ENCODE measurements at places on chromosomes 5 and 9.

- peak; percentile 94 for DNase-seq
Measured at GRCh38 chr9:22237497-22238363, 208.9 kb upstream of the DMRTA1 start.

DNA sequence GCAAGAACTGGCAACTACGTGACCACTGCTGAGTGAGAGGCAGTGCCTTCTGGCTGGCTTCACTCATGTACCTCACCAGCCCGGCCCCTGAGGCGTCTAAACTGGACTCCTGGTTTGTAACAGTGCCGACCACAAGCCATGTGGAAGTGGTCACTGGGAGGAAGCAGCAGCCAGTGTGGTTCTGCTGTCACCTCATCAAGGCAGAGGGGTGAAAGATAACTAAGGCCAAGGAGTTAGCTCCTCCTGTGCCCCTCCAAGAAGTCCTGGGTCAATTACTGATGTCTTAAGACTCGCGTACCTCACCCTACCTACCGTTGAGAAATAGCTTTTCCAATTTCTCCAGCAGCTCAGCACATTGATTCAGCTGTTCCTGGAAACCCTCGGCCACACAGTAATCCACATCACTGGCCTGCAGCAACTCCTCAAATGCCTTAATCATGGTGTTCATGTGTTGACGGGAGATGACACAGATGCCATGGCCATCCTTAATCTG lies 142.9 kb downstream of the CDK5RAP2 start:
- no peak for DNase-seq

- DNase-seq, result no peak
Measured at GRCh38 chr5:60779466-60779865, 64.6 kb downstream of the ELOVL7 start.

DNA sequence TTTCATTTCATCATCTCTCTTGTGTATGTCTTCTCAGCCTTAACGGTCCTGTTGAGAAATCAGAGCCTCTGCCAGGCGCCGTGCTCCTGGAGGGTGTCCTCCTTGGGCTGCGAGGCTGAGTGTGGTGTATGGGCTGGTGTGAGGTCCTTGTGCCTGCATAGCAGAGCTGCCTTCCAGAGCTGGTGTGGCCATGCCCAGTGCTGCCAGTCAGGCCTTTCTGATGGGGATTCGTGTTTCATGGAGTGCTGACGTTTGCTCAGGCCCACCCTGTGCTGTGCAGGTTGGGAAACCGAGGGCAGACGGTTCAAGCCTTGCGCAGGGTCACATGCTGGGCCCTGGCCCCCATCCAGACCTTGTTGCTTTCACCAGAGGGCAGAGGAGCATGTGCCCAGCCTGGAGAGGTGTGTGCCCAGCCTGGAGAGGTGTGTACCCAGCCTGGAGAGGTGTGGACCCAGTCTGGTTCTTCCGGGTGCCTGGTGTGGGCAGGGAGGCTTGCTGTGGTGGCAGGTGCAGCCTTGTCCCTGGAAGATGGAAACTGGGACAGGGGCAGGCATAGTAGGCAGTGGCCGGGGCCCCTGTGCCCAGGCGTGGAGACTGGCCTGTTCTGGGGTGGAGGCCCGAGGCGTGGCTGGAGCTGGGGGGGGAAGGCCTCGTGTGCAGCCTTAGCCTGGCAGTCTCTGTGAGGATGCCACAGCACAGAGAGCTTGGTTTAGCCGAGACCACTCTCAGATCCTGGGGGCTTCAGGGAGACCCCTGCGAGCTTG lies 84.0 kb downstream of the RXRA start:
- no peak for DNase-seq

- DNase-seq, result no peak
Measured at GRCh38 chr9:131594906-131595665, 49.8 kb downstream of the PRRT1B start.

- DNase-seq, result no peak
Measured at GRCh38 chr5:154732212-154732611, 23.0 kb upstream of the LARP1 start.

DNA sequence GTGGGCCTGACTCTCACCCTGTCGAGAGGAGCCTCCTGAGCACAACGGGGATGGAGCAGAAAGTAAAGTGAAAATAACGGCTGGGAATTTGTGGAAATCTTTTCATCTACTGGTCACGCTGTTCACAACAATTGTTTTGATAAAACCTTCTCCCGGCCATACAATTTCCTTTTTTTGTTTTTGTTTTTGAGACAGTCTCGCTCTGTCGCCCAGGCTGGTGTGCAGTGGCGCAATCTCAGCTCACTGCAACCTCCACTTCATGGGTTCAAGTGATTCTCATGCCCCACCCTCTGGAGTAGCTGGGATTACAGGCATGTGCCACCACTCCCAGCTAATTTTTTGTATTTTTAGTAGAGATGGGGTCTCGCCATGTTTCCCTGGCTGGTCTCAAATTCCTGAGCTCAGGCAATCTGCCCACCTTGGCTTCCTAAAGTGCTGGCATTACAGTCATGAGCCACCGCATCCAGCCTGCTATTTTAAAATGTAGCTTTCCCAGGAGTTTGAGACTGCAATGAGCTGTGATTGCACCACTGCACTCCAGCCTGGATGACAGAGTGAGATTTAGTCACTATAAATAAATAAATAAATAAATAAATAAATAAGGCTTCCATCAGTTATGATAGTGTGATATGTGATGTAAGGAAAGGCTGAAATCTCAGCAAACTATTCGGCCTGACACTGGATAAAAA lies 73.5 kb upstream of the PTGER4 start:
- no peak for DNase-seq

GRCh38 chr5:57383093-57383861 lies 99.3 kb downstream of the ACTBL2 start:
- peak; percentile 73 for DNase-seq

GRCh38 chr5:145658435-145658834 lies 176.7 kb downstream of the PRELID2 start:
- no peak for DNase-seq

- DNase-seq, result no peak
Measured at GRCh38 chr5:104327801-104328200, 765.2 kb upstream of the NUDT12 start.

DNA sequence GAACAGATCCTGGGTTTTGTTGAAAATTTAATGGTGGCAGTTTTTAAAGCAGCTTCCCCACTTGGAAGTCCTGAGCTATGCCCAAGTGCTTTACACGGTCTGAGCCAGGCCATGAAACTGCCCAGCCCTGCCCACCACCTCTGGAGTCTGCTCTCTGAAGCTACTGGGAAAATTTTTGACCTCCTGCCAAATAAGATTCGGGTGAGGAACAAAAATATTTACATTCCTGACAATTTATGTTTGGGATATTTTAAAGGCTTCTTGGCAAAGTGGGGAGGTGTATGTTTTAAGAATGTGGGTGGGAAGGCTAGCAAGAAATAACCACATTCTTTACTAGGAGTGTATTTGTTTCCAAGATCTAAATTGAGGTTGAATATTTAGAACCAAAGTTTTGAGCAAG lies 50.0 kb downstream of the HACD4 start:
- DNase-seq, result peak; percentile 67

DNA sequence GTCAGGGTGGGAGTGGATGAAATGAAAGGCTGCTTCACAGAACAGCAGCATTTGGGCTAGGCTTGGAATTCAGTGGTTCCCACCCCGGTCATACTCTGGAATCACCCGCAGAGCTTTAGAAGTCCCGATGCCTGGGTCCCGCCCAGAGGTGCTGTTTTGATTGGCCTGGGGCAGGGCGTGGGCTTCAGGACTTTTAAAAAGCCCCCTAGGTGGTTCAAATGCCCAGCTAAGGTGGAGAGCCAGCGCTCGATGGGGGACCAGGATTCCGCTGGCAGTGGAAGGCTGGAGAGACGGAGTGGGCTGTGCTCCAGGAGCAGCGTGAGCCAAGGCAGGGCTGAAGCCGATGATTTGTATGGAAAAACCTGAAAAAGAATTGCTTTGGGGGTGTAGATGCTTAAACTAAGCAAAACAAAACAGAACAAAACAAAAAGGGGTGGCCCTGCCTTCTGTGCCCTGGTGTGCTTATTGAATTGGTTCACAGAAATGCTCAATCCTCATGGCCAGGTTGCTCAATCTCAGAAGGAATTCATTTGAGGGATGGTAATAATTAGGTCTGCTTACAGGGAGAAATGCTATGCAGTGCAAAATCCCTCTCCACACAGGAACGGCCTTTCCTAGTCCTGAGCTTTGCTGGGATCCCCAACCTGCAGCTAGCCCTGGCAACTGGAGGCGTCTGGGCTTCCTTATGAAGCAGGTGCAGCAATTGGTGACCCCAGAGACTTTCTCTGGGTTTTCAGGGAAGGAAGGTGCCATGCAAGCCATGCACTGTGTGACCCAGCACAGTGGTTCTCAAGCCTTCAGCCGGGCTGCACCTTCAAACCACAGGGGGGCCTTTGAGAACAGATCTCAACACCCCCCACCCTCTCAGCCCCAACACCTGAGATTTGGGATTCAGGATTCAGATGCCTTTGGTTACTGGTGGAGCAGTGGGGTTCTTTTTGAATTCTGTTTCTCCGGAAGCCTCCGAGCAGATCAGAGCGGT lies 174.0 kb upstream of the ZNF618 start:
- no peak for DNase-seq

- no peak for DNase-seq
Measured at GRCh38 chr5:1498623-1499416, 24.9 kb downstream of the LPCAT1 start.

DNA sequence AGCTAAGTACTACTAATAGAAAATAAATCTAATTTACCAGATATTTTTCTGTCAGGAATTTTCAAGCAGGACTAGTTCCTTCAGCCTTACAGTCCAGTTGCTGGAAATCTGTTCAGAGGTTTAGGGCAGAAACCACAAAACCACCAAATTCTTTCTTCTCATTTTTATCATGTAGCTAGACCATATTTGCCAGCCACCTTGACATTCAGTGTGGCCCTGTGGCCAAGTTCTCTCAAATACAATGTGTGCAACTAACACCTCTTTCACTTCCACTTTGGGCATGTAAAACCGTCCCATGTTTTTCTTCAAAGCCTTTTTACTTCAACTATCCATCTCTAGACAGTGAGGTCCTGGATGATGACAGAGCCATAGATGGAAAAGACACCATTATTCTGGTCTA lies 1133.2 kb upstream of the CDH18 start:
- peak; percentile 5 for DNase-seq

GRCh38 chr5:117943541-117943940 lies 1044.8 kb downstream of the DTWD2 start:
- DNase-seq, result no peak

DNA sequence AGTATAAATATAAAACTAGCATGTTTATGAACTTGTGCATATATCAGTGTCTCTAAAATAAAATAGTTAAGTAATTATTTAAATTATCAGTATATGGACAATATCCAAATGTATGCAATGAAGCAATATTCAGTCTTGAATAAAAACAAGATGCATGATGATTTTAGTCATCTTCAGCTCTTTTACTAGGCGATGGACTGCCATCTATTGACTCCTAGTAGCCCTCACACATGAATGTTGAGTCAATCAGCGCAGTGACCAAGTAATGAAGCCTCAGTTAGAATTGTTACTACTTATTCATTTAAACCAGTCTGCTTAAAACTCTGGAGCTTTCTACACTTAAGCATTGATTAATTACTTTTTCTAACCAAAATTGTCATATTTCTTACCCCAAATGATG lies 92.9 kb upstream of the GRHPR start:
- DNase-seq, result no peak

GRCh38 chr5:1745796-1746370 lies 53.8 kb downstream of the MRPL36 start:
- DNase-seq, result no peak

GRCh38 chr5:32506799-32507198 lies 62.3 kb upstream of the ZFR start:
- no peak for DNase-seq

DNA sequence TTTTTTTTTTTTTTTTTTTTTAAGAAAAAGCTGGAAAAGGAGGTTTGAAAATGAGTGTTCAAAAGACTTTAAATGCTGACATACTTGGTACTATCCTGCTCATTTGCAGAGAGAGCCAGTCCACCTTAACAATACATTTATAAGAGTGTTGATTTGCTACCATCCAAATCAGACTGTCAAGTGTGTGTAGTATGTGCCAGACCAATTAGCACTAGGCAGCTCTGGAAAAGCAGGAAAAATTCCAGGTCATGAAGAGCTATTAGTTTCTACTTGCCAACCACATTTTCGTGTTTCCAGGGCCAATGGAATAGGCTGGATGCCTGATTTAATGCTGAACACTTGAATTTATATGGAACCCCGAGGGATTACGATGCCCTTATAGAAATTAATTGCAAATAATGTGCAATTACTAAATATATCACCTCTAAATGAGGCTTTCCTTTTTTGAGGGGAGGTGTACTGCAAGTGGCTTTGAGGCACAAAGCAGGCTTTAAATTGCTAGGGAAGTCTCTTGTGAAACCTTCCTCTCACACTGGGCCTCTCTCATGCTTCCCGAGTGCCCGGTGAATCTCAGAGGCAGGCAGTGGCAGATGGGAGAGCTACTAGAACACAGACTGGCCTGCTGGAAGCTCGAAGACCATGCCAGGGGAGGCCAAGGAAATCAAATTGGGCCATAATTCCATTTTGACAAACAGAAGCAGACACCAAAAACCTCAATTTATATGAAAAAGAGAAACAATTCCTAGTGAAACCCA lies 178.7 kb downstream of the PPP2R2B start:
- DNase-seq, result no peak

DNA sequence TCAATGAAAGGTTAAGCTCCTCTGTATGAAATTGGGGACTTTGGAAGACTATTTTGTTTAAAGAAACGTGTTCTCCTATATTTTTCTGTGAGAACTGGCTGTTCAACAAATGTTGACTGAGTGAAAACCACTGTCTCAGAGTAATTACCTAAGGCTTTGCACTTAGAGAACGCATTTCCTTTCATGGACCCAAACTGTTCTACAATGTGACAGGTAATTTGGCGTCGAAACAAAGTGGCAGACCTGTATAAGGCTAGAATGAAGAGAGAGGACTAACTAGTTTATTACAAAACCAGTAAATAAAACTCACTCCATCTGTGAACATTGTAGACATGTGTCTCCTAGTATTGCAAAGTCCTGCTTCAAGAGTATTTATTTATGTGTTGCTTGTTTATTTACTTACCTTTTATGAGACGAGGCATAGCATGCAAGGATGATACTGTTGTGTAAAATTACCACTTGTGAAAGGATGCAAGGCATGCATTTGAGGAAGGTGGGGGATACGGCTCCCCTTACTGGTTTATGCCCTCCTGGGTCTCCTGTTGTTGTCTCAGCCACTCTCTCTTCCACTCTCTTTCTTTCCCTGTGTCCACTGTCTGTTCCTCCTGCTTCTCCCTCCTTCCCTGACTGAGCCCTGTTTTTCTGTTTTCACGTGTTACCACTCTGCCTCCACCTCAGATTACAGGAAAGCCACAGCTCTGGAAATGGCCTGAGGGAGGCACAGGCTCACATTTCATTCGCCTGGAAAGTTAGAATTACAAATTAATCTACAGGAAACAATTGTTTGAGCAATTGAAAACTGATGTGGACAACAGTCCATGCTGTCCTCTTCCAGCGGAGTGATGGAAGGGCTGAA lies 444.0 kb upstream of the ZNF608 start:
- no peak for DNase-seq

GRCh38 chr9:107650995-107651394 lies 161.4 kb upstream of the KLF4 start:
- no peak for DNase-seq

- DNase-seq, result no peak
Measured at GRCh38 chr9:96078897-96079490, 203.5 kb downstream of the ERCC6L2 start.

- DNase-seq, result peak; percentile 51
Measured at GRCh38 chr5:125083981-125084380, 337.5 kb upstream of the ZNF608 start.

GRCh38 chr9:126856326-126856877 lies 4.0 kb upstream of the ZBTB34 start:
- no peak for DNase-seq

Data from non-pigmented ciliary epithelial cell (primary cell).